Cerebellar cortex (tissue), 1 donor: ENCODE measurements at places on chromosomes 16 and 17.

- no peak for DNase-seq
Measured at GRCh38 chr16:84398701-84399100, 30.4 kb downstream of the ATP2C2 start.

DNA sequence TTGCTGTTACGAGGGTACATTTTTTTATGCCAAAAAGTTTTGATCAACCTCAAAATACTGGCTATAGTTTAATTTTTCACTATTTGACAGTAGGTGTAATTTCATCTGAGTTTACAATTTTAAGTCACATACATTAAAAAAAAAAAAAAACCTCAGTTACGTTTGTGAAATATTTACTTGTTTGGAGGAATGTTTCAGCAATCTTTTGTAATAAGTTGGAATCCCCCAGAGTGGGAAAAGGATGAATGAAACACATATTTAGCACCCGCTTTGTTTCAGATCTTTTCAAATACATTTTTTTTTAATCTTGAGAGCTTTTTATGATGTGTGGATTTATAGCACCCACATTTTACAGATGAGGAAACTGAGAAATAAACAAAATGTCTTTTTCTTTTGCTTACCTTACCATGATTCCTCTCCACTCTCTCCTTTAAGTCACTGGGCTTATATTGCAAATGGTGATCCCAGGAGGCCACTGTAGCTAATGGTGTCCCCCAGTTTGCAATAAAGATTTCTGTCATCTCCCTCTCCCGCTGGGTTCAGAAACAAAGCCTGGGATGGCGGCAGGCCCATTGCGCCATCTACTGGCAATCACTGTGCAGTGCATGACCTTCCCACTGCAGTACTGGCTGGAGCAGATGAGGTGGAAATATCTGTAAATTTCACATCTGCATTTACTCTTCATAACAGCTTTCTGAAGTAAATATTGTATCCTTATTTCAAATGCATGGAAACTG, 27.7 kb downstream of the TBC1D3B start:
- peak; percentile 75 for DNase-seq

DNA sequence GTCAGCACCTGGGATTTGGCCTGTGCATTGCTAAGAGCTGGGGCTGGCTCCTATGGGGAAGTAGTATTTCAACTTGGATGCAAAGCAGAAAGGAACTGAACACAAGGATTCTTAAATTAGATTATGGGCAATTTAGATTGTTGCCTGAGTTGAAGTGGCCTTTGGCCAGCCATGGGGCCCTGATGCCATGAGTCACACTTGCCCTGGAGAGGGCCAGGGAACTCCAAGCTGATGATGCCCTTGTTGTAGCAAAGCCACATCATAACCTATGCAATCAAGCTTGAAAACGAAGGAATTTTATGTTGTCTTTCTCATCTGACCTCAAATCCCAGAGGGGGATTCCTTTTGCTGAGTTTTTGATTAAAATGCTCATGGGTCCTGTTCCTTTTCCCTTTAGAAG, 3.9 kb upstream of the SPATA32 start:
- DNase-seq, result no peak

DNA sequence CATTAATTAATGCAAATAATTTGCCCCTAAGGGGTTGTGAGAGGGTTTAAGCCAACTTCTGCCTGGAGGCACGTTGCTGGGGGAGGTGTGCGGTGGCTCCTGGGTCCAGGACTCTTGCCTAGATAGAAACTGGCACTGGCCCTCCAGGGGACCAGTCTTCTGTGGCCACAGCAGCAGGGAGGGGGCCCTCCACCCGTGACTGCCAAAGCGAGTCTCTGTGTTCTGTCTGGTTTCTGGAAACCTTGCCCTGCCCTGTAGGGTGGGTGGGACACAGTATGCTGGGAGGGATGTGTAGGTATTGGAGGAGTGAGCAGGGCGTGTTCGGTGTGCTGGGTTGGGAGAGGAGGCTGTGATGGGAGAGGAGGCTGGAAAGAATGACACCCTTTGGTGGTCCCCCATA, 78.8 kb downstream of the TBC1D16 start:
- no peak for DNase-seq

DNA sequence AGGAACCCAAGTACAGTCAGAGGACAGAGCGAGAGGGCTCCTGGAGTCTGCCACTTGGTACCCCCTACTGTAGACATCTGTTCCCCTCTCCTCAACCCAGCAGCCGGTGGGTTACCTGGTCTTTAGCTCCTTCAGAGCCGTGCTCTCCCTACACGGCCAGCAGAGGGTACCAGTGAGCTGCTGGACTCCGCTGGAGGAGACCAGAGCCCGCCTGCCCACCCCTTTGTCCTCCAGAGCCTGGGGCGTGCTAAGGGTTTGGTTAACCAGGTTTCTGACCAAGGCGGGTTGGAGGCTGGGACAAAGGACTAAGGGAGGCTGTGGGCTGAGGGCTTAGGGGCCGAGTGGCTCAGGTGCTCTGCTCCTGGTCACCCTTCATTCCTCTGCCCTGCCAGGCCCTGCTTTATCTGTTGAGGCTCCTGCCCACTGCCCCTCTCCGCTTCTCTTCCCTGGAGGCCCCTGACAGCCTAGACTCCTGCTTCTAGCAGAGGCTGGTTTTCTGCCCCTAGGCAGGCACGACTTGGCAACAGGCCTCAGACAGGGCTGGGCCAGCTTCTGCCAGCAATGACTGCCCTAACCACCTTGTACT, 2.7 kb upstream of the HSD11B2 start:
- peak; percentile 85 for DNase-seq

GRCh38 chr17:64357191-64357981, 33.3 kb downstream of the PECAM1 start:
- DNase-seq, result peak; percentile 97

DNA sequence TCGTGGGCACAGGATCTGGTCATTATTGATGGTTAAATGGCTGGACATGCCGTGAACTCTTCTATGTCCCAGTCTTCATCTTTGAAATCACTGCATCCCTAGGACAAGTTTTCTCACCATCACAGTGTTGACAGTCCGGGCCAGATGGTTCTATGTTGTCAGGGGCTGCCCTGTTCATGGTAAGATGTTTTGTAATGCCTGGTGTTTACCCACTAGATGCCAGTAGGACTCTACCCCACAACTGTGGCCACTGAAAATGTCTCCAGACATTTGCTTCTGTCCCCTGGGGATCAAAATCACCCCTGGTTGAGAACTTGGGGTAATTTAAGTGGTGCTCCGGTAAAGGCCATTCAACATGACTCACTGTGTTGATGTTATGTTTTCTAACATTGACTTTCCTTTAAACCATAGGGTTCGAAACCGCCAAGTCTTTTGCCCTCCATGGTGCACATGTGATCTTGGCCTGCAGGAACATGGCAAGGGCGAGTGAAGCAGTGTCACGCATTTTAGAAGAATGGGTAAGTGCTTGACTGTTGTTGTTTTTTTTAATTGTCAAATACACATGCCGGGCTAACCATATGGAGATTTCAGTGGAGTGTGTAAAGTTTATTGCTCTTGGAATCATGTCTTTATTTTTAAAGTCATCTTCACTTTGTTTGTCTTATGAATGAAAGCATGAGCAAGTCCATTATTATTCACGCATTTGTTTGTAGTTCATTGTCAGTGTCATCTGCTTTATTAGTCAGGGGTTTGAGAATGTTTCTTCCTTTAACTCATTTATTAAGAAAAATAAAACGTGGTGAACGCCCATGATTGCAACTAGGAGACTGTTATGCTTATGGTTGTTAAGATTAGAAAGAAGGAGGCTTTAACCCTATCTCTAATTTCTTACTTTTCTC, 64.6 kb downstream of the WWOX start:
- DNase-seq, result no peak

GRCh38 chr16:84649511-84649861, 1.2 kb downstream of the KLHL36 start:
- no peak for DNase-seq

GRCh38 chr16:6279286-6279685, 1053.4 kb upstream of the RBFOX1 start:
- DNase-seq, result no peak

DNA sequence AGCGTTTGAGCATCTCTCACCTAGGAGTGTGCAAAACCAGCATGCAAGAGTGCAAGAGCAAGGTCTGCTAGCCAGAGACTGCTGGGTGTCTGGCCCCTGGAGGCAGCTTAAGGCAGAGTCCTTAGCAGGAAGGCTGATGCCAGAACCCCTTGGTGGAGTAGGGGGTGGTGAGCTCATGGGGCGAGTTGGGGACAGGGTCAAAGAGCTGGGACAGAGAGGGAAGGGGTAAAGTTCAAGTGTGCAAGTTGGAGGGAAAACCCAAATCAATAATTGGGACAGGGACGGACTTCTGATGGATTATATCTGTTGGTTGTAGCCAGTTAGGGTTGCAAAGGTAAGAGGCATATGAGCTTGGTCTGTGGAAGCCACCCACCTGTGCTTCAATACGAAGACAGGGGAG, 443.6 kb upstream of the CDH5 start:
- no peak for DNase-seq

- DNase-seq, result no peak
Measured at GRCh38 chr16:72884037-72884436, 163.9 kb downstream of the ZFHX3 start.

DNA sequence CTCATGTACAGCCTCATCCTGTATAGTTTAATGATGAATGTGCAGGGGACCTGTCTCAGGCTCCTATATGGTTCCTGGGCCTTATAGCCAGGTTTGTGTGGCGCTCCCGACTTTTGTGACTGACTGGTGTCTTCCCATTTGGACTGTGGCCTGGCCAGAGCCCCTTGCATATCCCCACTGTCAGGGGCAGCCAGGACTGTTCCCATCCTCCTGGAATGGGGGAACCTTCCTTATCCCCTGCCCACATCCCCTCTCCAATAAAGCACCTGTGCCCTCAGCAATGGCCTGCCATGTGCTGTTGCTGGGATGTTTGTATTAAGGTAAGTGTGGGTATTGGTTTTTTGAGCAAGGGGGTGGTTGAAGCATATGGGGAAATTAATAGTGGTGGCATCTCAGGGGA, 2.6 kb downstream of the B3GNT9 start:
- no peak for DNase-seq

GRCh38 chr17:48100591-48101011, 677 bp downstream of the CBX1 start:
- peak; percentile 80 for DNase-seq

DNA sequence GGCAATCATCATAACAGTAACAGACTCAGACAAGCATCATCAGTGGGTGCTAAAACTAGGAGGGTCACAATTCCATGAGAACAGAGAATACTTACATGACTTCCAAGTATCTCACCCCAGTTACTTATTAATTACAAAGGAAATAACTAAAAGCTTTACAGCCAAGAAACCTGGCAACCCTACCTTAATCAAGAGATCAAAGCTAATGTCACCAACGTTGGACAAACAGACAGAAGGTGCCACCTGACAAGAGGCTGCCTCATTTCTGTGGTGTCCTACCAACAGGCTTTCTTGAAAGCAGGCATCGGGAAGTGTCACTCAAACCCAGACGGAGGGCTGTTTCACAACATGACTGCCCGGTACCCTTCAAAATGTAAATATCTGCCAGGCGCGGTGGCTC, 84.6 kb downstream of the RMI2 start:
- no peak for DNase-seq

- peak; percentile 77 for DNase-seq
Measured at GRCh38 chr16:49811644-49812334, 44.1 kb downstream of the ZNF423 start.

- no peak for DNase-seq
Measured at GRCh38 chr16:4676831-4677230, 16.5 kb upstream of the NUDT16L1 start.

DNA sequence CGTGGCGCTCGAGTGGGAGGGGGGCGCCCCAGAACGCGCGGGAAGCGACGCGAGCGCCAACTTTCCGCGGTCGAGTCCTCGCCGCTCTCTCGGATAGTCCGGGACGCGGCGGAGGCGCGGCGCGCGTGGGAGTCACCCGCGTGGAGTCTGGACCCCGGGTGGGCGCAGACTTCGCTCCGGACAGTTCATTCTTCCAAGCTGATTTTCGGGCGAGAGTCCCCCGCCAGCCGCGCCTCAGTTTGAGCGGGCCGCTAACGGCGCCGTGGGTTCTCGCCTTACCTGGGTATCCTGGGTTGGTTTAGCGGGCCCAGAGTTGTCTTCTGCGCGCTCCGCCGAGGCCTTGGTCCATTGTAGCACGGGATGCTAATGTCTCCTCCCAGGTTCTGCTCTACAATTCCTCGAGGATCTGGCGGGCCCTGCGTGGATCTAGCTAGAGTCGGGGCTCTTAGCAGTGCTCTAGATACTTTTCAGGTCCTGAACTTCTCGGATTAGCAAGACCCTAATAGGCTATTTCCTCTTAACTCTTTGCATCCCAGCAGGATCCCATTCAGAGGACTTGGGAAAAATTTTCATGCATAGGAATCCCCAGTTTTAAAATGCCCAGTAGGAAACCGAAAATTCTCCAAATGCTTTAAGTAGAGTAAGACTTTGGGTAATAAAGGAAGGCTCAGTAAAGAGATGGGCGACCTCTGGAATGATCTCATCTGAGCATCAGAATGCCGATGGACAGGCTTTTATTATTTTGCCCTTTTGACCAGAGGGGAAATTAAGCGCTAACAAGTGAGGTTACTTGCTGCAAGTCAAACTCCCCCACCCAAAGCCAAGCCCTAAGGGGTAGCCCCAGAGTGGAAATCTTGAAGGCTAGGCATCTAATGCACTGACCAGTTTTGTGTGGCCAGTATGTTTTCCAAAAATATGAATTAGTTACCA, 537 bp upstream of the GJC1 start:
- peak; percentile 77 for DNase-seq

- DNase-seq, result peak; percentile 63
Measured at GRCh38 chr16:69494991-69495392, 70.6 kb downstream of the CYB5B start.

GRCh38 chr17:8153957-8154607, 1.9 kb upstream of the PER1 start:
- DNase-seq, result peak; percentile 89

- no peak for DNase-seq
Measured at GRCh38 chr17:18382441-18383078, 5.0 kb downstream of the EVPLL start.

DNA sequence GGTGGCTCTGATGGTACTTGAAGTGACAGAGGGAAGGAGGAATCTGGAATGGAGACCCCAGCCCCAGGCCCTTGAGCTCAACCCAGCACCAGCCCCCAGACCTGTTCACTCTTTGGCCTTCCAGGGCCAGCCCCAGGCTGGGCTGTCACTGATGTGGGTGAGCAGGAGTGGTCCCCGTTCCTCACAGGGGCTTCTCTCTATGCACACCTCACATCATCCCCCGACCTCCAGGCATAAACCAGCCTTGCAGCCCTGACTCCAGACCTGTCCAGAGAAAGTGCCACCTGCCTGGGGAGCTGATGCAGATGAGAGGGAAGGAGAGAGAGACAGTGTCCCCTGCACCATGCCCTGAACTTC, 182.6 kb upstream of the SDK2 start:
- no peak for DNase-seq

- no peak for DNase-seq
Measured at GRCh38 chr17:2410951-2411350, 10.1 kb upstream of the MNT start.

- no peak for DNase-seq
Measured at GRCh38 chr16:85800321-85800669, 800 bp downstream of the COX4I1 start.

GRCh38 chr17:36923814-36924221, 13.5 kb upstream of the LHX1 start:
- no peak for DNase-seq

GRCh38 chr17:79985361-79985942, 50.2 kb downstream of the TBC1D16 start:
- no peak for DNase-seq

DNA sequence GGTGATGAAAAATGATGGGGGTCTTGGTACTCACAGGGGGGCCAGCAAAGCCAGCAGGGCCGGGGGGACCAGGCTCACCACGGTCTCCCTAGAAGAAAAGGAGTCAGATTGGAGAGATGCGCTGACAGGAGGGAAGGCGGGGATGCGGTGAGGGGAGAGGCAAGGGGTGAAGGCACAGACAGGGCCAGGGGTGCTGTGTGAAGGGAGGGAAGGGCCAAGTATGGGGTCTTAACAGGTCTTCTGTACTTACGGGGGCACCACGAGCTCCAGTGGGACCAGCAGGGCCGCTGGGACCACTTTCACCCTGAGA, 11.2 kb downstream of the COL1A1 start:
- DNase-seq, result no peak
